ENCODE measurements at places on chromosomes 7 and 10. TPM values are rescaled to one million over a fixed set of nuclear protein-coding genes. Genes with fewer than 3 reads are reported as not detected.
A peak's percentile ranks its signal among the peaks of the same experiment; 100 is the strongest.

The HMX3 gene
- not detected for total RNA-seq

- peak; percentile 71 for DNase-seq
These were observed 140.9 kb downstream of the ADCYAP1R1 start for GRCh38 chr7:31192986-31193385.

DNA sequence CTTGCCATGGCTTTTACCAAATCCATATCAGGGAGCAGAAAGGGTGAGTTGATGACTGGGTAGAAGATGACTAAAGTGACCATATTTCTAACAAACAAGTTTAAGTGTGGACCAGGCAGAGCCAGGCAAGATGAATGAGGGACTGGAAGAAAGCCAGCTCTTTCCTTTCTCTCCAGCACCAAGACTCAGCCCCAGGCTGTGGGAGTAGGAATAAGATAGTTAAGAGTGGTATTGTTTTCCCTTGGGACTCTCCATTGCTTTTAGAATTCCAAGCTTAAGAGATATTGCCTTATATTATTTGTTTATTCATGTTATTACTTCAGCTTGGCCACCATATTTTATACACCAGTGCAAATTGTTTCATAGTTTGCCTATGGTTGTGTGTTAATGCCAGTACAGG lies 28.8 kb upstream of the TSPAN33 start:
- DNase-seq: no peak

GRCh38 chr7:75739796-75740672 lies 1.3 kb upstream of the HIP1 start:
- DNase-seq: no peak

Measured in sciatic nerve (tissue), 2 donors.